Liver (tissue), 10 donors: ENCODE measurements at places on chromosomes 5 and 9. TPM values are rescaled to one million over a fixed set of nuclear protein-coding genes. Genes with fewer than 3 reads are reported as not detected.

Gene ORM2
- total RNA-seq: 276 TPM

Gene DIMT1
- 12.6 TPM for total RNA-seq

Gene SLC2A8
- total RNA-seq: 10.9 TPM

Gene HK3
- 25.5 TPM for total RNA-seq

Gene ROPN1L
- 1.3 TPM for total RNA-seq

GRCh38 chr5:169024421-169024820 lies 276.5 kb downstream of the SLIT3 start:
- no peak for DNase-seq

DNA sequence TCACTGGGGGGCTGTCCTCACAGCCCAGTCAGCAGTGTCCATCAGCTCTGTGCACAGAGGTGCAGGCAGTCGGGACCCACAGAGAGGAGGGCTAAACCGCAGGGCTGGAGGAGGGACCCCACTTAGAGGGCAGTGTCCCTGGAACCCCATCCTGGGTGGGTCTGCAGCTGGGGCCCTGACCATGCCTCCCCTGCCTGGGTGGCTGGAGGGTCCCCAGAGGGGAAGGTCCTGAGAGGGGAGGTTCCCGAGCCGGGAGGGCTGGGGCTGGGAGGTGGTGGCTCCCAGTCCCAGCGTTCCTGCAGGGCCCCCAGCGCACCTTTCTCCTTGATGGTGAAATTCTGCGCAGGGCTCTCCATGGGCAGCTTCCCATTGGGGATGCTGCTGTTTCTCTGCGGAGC lies 32.7 kb downstream of the EXOC3 start:
- no peak for DNase-seq

DNA sequence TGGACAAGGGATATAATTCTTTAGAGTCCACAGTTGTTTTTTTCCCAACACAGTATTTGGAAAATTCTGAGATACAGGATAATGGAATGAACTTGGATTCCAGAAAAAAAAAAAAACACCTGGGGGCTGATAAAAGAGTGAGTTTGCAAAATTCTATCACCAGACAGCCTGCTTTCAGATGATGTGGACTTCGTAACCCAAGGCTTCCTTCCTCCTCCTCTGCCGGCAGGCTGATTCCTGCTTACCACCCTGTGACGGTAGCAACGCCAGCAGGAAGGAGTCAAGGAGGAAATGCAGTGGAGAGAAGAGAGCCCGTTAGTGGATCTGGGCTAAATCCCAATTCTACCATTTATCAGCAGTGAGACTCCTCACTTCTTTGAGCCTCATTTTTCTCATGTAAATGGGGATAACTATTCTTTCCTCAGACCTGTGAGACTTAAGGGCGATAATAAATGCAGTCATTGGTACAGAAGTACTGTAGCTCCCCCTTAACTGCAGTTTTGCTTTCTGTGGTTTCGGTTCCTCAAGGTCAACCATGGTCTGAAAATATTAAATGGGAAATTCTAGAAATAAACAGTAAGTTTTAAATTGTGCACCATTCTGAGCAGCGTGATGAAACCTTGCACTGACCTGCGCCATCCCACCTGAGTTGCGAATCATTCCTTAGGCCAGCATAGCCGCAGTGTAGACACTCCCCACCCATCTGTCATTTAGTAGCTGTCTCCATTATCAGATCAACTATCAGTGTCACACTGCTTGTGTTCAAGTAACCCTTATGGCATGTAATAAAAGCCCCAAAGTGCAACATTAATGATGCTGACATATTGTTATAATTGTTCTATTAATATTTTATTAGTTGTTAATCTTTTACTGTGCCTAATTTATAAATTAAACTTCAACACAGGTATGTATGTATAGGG lies 71.4 kb downstream of the DCP2 start:
- DNase-seq: no peak

GRCh38 chr9:93301291-93301811 lies 117.4 kb downstream of the WNK2 start:
- DNase-seq: no peak

GRCh38 chr5:106601620-106602019 lies 1069.1 kb downstream of the EFNA5 start:
- DNase-seq: no peak
